ENCODE measurements at places on chromosomes 3 and 15.

GRCh38 chr3:10387881-10388609, 67.1 kb upstream of the SEC13 start:
- DNase-seq = no peak

DNA sequence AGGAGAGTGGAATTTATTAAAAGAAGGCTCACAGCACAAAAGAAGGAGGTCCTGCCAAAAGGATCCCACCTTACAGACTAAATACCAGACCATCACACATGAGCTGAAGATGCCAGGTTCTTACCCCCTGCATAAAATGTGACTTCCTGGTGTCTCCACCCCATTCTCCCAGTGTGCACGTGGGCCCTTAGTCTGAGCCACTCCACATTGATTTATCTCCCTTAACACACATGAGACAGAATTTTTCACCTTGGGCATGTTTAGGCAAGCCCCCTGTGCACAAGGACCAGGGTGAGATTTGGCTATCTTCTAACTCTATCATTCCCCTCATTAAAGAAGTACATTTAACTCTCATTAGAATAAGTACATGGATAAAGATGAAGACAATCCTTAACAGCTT, 916.7 kb downstream of the PLOD2 start:
- no peak for DNase-seq

- DNase-seq = no peak
Measured at GRCh38 chr15:77742127-77742526, 109.4 kb upstream of the LINGO1 start.

- DNase-seq = peak; percentile 27
Measured at GRCh38 chr3:66039590-66039887, 821 bp upstream of the MAGI1 start.

- no peak for DNase-seq
Measured at GRCh38 chr3:141553055-141553454, 66.2 kb downstream of the RASA2 start.

Data from renal cortical epithelial cell (primary cell).